ENCODE measurements at places on chromosomes 2 and 18. TPM values are rescaled to one million over a fixed set of nuclear protein-coding genes. Genes with fewer than 3 reads are reported as not detected.

DNA sequence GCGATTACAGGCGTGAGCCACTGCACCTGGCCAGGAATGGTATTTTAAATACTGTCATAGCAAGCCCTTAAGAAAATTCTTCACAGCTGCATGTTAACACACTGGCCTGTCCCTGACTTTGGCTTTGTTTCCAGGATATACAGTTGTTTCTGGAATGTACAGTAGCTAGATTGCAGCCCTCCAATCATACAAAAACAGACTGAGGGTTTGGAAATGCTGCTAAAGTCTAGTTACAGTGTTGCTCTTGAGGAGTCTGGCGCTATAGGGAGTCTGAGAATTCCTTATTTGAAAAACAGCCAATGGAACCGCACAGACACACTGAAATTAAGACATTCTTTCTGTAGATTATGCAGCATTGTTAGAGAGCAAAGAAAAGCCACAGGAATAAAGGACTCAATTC is 37.7 kb downstream of the STON1 start:
- no peaks in the 10 kb centered on the region for H3K27me3 ChIP-seq
- no peak overlapping the region for H3K4me3 ChIP-seq
- DNase-seq: no peak
- H3K27ac ChIP-seq: no peak overlapping the region

GRCh38 chr2:20177556-20178248 is 47.2 kb downstream of the SDC1 start:
- H3K36me3 ChIP-seq: no peaks in the 10 kb centered on the region
- no peak overlapping the region for H3K4me3 ChIP-seq
- no peak for DNase-seq
- H3K27ac ChIP-seq: no peak overlapping the region

- H3K4me1 ChIP-seq: peaks cover 9% of the 10 kb centered on the region
- DNase-seq: no peak
- H3K36me3 ChIP-seq: no peaks in the 10 kb centered on the region
- no peak overlapping the region for H3K27ac ChIP-seq
- H3K4me3 ChIP-seq: no peak overlapping the region
These were observed 256.6 kb downstream of the VAPA start for GRCh38 chr18:10170375-10170774.

- no peak overlapping the region for H3K27ac ChIP-seq
- H3K27me3 ChIP-seq: no peaks in the 10 kb centered on the region
- H3K36me3 ChIP-seq: no peaks in the 10 kb centered on the region
- peak; percentile 49 for DNase-seq
These were observed 151.6 kb downstream of the CSRNP3 start for GRCh38 chr2:165621086-165621560.

GRCh38 chr2:205800773-205801172 is 118.5 kb downstream of the NRP2 start:
- no peaks in the 10 kb centered on the region for H3K27me3 ChIP-seq
- H3K4me3 ChIP-seq: no peak overlapping the region
- no peaks in the 10 kb centered on the region for H3K36me3 ChIP-seq

DNA sequence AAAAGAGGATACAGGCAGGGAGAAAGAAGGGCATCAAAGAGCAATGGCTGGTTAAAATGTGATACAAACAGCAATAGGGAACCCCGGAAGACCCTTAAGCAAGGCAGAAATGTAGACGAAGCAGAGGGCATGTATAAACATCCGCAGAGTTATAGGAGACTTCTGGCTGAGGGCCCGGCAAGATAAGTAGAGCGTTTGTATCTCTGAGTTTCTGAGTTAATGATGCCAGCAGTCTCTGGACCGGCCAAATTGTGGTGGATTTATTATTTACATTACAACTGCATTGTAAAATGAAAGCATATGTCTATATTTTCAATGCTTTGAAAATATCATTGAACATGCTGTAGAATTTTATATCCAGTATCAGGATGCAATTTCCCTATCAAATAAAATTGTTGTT is 148.0 kb upstream of the KCTD1 start:
- H3K27ac ChIP-seq: no peak overlapping the region
- H3K27me3 ChIP-seq: no peaks in the 10 kb centered on the region
- DNase-seq: no peak
- no peaks in the 10 kb centered on the region for H3K4me1 ChIP-seq
- H3K36me3 ChIP-seq: no peaks in the 10 kb centered on the region
- H3K4me3 ChIP-seq: no peak overlapping the region

DNA sequence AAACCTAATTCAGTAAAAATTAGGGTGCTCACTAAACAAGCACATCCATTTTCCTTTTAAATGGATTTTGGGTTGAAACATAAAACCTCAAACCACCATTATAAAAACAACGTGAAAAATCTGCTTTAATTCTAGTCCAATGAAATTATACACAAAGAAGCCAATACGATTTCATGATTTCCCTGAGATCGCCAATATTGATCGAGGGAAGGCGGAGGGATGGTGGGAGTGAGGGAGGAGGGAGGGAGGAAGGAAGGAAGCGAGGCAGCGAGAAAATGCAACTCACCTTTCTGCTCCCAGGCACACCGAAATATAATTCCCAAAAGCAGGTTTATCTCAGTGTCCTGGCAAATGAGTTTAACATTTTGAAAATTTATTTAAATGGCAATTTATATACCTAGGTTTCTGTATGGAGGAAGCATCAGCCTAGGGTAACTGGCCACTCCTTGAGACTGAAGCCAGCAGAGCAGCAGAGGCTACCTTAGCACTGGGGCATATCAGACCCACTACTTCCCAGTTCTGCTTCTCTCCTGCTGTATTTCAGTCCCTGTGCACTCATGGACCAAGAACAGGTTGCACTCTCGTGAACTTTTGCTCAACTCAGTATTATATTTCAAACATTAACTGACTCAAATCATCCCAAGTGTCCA is 2.3 kb upstream of the ONECUT2 start:
- no peak overlapping the region for H3K27ac ChIP-seq
- no peak for DNase-seq

GRCh38 chr2:177291701-177292100 is 27.2 kb upstream of the NFE2L2 start:
- H3K36me3 ChIP-seq: no peaks in the 10 kb centered on the region
- no peak overlapping the region for H3K4me3 ChIP-seq
- DNase-seq: no peak
- H3K27ac ChIP-seq: no peak overlapping the region
- peaks cover 11% of the 10 kb centered on the region for H3K4me1 ChIP-seq

DNA sequence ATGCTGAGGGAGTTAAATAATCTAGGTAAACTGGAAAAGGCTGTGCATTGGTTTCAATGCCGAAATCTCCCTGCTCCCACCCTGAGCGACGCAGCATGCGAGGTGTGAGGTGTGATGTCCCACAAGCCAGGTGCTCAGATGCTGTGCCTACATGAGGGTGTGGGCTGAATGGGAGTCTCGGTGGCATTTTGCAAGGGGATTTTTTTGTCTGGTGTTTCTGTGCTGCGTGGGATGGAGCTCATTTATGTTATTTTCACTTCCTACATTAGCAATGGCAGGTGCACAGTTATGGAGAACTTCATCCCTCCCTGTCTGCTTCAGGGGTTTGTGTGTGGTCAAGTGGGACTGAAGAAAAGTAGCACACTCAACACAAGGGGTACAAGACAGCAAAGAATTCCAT is 110.2 kb upstream of the CCDC68 start:
- DNase-seq: no peak
- H3K4me1 ChIP-seq: no peaks in the 10 kb centered on the region
- no peak overlapping the region for H3K27ac ChIP-seq
- no peaks in the 10 kb centered on the region for H3K36me3 ChIP-seq

GRCh38 chr2:65297544-65297943 is 69.9 kb downstream of the ACTR2 start:
- H3K36me3 ChIP-seq: no peaks in the 10 kb centered on the region
- no peak overlapping the region for H3K27ac ChIP-seq
- DNase-seq: no peak
- H3K4me1 ChIP-seq: peaks cover 32% of the 10 kb centered on the region
- H3K27me3 ChIP-seq: no peaks in the 10 kb centered on the region
- H3K4me3 ChIP-seq: no peak overlapping the region

- no peaks in the 10 kb centered on the region for H3K27me3 ChIP-seq
- H3K36me3 ChIP-seq: no peaks in the 10 kb centered on the region
- H3K4me3 ChIP-seq: no peak overlapping the region
- no peaks in the 10 kb centered on the region for H3K4me1 ChIP-seq
These were observed 82.2 kb upstream of the LRPPRC start for GRCh38 chr2:44077942-44078511.

DNA sequence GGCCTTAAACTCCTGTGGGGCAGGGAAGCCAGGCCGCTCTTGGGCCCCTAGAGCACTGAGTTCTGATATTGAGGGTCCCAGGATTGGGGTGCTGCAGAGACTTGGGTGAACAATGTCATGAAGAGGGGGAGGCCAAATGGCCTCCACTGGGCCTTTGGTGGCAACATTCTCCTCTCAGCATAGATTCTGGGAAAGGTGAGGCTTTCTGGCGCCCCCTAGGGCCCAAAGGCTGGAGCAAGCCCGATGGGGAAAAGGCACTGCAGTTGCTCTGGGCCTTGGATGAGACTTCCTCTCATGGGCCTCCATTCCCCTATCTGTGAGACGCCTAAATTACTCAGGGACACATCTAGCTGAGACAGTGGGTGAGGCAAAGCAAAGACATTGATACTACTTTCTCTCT is 84.8 kb downstream of the ACAA2 start:
- no peaks in the 10 kb centered on the region for H3K27me3 ChIP-seq
- H3K27ac ChIP-seq: no peak overlapping the region
- DNase-seq: peak; percentile 66
- H3K4me1 ChIP-seq: peaks cover 27% of the 10 kb centered on the region
- no peak overlapping the region for H3K4me3 ChIP-seq

DNA sequence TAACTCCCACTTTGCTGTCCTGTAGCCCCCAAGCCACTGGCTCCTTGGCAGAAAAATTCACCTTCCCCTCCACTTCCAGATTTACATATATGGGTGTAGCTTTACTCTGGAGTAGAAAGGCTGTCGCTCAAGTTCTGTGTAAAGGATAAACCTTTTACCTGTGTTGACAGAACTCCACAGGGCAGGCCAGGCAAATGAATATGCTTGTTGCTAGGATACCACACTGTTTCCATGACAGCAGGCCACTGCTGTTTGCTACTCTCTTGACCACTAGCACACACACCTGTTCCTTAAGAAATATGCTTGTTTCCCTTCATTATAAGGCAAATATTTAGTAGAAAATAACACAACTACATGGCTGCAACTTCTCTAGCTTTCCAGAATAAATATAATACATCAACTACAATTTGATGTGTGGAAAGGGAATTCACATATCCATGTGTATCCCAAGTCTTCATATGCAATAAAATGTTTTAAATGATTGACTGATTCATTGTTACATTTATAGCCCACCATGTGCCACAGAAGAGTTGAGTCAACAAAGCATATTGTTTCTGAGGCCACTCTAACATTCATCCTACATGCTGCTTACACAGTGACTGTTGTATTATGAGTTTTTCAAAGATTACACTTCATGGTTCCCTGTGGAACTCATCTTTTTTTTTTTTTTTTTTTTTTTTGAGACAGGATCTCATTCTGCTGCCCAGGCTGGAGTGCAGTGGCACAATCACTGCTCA is 56.2 kb upstream of the ROCK1 start:
- H3K4me3 ChIP-seq: no peak overlapping the region
- H3K4me1 ChIP-seq: peaks cover 18% of the 10 kb centered on the region
- no peak overlapping the region for H3K27ac ChIP-seq
- no peaks in the 10 kb centered on the region for H3K27me3 ChIP-seq
- H3K36me3 ChIP-seq: no peaks in the 10 kb centered on the region

GRCh38 chr2:184192649-184193048 is 405.7 kb upstream of the ZNF804A start:
- no peaks in the 10 kb centered on the region for H3K36me3 ChIP-seq
- no peak overlapping the region for H3K4me3 ChIP-seq
- no peak for DNase-seq
- no peaks in the 10 kb centered on the region for H3K27me3 ChIP-seq
- H3K4me1 ChIP-seq: no peaks in the 10 kb centered on the region

GRCh38 chr2:63344575-63345284 is 243.5 kb downstream of the WDPCP start:
- no peak for DNase-seq
- H3K27me3 ChIP-seq: no peaks in the 10 kb centered on the region
- no peaks in the 10 kb centered on the region for H3K4me1 ChIP-seq

- no peaks in the 10 kb centered on the region for H3K36me3 ChIP-seq
- H3K27me3 ChIP-seq: no peaks in the 10 kb centered on the region
- no peak overlapping the region for H3K4me3 ChIP-seq
- peak; percentile 23 for DNase-seq
- H3K27ac ChIP-seq: no peak overlapping the region
These were observed 759.4 kb downstream of the ADCYAP1 start for GRCh38 chr18:1663879-1664705.

- peaks cover 20% of the 10 kb centered on the region for H3K4me1 ChIP-seq
- H3K27me3 ChIP-seq: no peaks in the 10 kb centered on the region
- H3K4me3 ChIP-seq: no peak overlapping the region
- peak; percentile 84 for DNase-seq
- H3K36me3 ChIP-seq: no peaks in the 10 kb centered on the region
These were observed 12.5 kb downstream of the SETBP1 start for GRCh38 chr18:44693030-44693784.

DNA sequence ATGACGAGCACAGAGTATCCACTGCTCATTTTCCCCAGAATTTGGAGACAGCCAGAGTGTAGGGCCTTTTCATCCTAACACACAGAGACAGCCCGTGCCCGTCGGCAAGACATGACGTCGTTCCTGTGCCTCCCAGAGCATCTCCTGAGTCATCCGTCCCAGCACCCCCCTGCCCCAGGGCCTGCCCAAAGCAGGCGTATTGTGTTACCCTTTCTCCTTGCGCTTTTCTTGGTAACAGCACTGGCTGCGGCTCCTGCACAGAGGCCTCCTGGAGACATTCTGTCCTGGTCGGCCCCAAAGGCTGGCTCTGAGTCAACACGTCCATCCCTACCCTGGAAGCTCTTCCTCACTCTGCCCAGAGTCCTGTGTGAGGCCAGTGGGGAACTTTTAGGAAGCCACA is 217.1 kb downstream of the KLHL29 start:
- DNase-seq: peak; percentile 32
- H3K4me1 ChIP-seq: no peaks in the 10 kb centered on the region
- no peak overlapping the region for H3K27ac ChIP-seq
- H3K4me3 ChIP-seq: no peak overlapping the region

GRCh38 chr2:12399240-12399639 is 317.5 kb upstream of the TRIB2 start:
- DNase-seq: no peak
- H3K27ac ChIP-seq: no peak overlapping the region
- no peaks in the 10 kb centered on the region for H3K4me1 ChIP-seq
- no peak overlapping the region for H3K4me3 ChIP-seq

GRCh38 chr2:4356541-4356940 is 653.2 kb downstream of the DCDC2C start:
- no peaks in the 10 kb centered on the region for H3K27me3 ChIP-seq
- no peaks in the 10 kb centered on the region for H3K4me1 ChIP-seq
- DNase-seq: no peak
- no peaks in the 10 kb centered on the region for H3K36me3 ChIP-seq
- H3K27ac ChIP-seq: no peak overlapping the region

The LYPD6 gene
- 3.9 TPM for total RNA-seq

The GREB1L gene
- 3.0 TPM for total RNA-seq

The BMP10 gene
- total RNA-seq: not detected

The CCBE1 gene
- total RNA-seq: 11.4 TPM

The CELF4 gene
- not detected for total RNA-seq

The WNT6 gene
- total RNA-seq: not detected

The BOLL gene
- total RNA-seq: not detected

The IWS1 gene
- total RNA-seq: 32.4 TPM

The ALK gene
- not detected for total RNA-seq

Data from GM23248 (cell line).